Thoracic aorta (tissue), 2 donors: ENCODE measurements at places on chromosomes 12 and 14. TPM values are rescaled to one million over a fixed set of nuclear protein-coding genes. Genes with fewer than 3 reads are reported as not detected.

DNA sequence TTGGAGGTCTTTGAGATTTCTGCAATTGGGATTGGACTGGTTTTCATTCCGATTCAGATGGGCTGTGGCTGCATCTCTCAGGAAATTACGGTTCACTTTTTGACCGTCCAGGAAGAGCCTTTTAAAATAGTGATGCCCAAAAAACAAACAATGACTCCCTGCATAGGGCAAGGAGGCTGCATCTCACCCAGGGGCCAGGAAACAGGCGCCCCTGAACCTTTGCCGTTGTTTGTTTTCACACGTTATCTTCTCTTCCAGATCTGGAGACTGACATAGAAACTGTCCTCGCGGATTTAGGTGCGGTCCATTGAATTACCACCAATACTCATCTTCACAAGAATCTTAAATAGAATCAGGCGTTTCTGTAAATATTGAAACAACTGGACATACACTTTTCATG, 66.0 kb downstream of the FLRT2 start:
- no peaks in the 10 kb centered on the region for H3K36me3 ChIP-seq
- no peak overlapping the region for H3K4me3 ChIP-seq
- DNase-seq = no peak
- no peaks in the 10 kb centered on the region for H3K27me3 ChIP-seq
- H3K27ac ChIP-seq = no peak overlapping the region
- no peaks in the 10 kb centered on the region for H3K4me1 ChIP-seq

GRCh38 chr12:64621257-64621942, 11.1 kb downstream of the RASSF3 start:
- H3K27me3 ChIP-seq = no peaks in the 10 kb centered on the region
- peak overlapping the region; percentile 87 for H3K27ac ChIP-seq
- no peak for DNase-seq
- peaks cover 96% of the 10 kb centered on the region for H3K4me1 ChIP-seq
- peak overlapping the region; percentile 30 for H3K4me3 ChIP-seq

- no peak overlapping the region for H3K4me3 ChIP-seq
- DNase-seq = no peak
- no peaks in the 10 kb centered on the region for H3K36me3 ChIP-seq
These were observed 579.1 kb downstream of the PRKD1 start for GRCh38 chr14:29348504-29348903.

GRCh38 chr14:61226015-61226654, 55.0 kb downstream of the TMEM30B start:
- no peak overlapping the region for H3K4me3 ChIP-seq
- no peaks in the 10 kb centered on the region for H3K27me3 ChIP-seq
- H3K4me1 ChIP-seq = no peaks in the 10 kb centered on the region
- no peak for DNase-seq
- no peak overlapping the region for H3K27ac ChIP-seq

- no peaks in the 10 kb centered on the region for H3K4me1 ChIP-seq
- H3K27me3 ChIP-seq = no peaks in the 10 kb centered on the region
- no peak for DNase-seq
- H3K36me3 ChIP-seq = no peaks in the 10 kb centered on the region
- no peak overlapping the region for H3K27ac ChIP-seq
These were observed 48.9 kb upstream of the POC1B start for GRCh38 chr12:89574736-89575208.

Gene GPR162
- 1.1 TPM for total RNA-seq

Gene AMDHD1
- not detected for total RNA-seq
